ENCODE measurements at places on chromosomes 13 and 19.

DNA sequence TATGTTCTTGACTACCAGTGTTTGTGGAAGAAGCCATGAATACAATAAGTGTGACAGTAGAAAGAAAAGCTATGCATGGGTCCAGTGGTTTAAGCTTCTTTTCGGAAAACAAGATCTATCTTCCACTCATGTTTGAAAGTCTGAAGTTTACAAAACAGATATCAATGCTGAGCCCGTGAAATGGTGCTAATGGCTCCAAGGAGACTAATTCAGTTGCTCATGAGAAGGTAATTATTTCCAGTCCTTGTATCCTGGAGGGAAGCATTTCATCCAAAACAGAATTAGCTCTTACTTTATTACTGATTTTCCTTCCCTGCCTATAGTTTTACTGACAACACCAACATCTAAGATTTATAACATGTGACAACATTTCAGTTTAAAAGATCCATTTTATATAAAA, 1364.9 kb downstream of the PCDH9 start:
- no peak for DNase-seq

GRCh38 chr19:33248104-33248503, 22.5 kb upstream of the SLC7A10 start:
- no peak for DNase-seq

- DNase-seq, result no peak
These were observed 1.8 kb upstream of the INSR start for GRCh38 chr19:7295912-7296536.

GRCh38 chr13:33125821-33126570, 109.8 kb downstream of the KL start:
- DNase-seq, result no peak

DNA sequence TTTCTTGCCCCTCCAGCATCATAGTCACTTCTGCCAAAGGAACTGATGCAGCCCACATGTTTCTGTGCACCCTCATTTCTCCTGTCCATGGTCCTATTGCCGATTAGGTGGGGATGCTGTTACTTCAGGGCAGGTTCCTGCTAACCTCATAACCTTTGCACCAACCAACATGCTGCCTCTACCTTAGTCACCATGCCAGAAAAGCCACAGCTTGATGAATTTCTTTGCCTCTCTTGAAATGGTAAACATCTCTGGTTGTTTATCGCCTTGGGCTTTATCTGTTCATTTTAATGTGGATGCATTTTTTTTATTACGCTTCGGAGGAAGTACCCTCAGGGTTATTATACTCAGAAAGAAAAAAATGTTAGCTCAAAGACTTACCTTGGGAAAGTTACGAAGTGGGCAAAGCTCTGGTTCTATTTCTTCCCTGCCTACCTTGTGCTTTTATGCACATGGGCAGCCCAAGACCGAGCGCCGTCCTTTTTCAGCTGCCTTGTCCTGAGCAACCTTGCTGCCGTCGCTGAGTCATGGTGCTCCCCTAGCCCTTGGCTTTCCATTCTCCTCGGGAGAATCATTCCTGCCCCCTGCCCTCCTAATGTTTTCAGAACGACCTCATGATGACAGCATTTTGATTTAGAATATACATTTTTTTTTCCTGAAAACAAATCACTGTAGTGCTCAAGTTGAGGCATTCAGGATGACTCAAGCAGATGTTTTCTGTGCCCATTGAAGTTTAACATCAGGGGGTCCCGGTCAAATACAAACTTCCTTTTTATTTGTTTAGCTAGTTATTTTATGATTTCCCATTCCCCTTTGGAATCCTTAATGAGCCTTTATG, 280.0 kb downstream of the SHISA2 start:
- no peak for DNase-seq

GRCh38 chr13:59303433-59303832, 860.3 kb downstream of the DIAPH3 start:
- DNase-seq, result no peak

DNA sequence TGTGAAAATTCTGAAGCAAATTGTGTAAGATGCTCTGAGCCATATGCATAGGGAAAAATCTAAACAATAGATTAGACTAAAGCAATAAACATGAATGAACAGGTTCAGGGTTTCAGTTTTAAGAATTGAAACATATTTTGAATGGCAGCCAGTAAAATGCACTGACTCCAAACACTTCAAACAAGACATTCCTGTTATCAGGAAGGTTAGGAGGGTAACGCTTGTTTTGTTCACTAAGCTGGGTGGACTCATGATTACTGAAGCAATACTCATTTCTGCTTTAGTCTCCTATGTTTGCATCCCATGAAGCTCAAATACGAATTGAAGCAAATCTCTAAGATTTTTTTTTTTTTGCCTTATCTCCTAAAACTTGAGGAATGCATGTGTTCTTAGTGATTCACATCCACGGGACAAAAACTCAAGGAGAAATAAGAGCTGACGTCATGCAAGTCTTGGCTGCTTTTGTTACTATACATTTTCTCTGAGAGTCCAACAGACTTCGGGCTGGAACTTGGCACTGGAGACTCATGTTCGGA, 29.1 kb upstream of the IGFL4 start:
- no peak for DNase-seq

Data from activated CD4-positive, CD25-positive, alpha-beta regulatory T cell (primary cell).